ENCODE measurements at places on chromosomes 2 and 18. TPM values are rescaled to one million over a fixed set of nuclear protein-coding genes. Genes with fewer than 3 reads are reported as not detected.

SLC19A3 gene
- not detected for total RNA-seq

PROKR1 gene
- not detected for total RNA-seq

DNA sequence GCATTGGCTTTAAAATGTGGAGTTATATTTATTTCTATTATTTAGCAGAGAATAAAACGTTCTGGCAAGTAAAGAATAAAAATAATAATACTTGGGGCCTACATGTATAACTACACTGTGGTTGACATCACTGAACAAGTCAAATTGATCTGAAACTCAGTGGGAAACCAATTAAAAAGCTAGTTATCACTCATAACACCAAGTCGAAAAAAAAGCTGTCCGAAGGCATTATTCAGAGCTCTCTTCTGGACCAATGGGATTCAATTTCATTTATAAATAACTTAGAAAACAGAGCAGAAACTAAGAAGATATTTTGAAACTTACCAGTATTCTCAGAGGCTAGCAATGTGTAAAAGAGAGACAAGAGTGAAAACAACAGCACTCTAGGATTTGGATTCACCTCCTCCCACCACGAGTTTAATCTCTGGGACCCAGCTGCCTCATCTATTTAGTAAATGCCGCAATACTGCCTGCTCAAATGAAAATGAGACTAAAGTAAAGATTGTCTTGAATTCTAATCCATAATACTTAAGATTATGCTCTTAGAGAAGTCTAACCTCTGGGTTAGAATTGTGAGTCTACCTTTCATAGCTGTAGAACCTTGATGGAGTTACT lies 128.4 kb downstream of the NBAS start:
- DNase-seq: no peak

DNA sequence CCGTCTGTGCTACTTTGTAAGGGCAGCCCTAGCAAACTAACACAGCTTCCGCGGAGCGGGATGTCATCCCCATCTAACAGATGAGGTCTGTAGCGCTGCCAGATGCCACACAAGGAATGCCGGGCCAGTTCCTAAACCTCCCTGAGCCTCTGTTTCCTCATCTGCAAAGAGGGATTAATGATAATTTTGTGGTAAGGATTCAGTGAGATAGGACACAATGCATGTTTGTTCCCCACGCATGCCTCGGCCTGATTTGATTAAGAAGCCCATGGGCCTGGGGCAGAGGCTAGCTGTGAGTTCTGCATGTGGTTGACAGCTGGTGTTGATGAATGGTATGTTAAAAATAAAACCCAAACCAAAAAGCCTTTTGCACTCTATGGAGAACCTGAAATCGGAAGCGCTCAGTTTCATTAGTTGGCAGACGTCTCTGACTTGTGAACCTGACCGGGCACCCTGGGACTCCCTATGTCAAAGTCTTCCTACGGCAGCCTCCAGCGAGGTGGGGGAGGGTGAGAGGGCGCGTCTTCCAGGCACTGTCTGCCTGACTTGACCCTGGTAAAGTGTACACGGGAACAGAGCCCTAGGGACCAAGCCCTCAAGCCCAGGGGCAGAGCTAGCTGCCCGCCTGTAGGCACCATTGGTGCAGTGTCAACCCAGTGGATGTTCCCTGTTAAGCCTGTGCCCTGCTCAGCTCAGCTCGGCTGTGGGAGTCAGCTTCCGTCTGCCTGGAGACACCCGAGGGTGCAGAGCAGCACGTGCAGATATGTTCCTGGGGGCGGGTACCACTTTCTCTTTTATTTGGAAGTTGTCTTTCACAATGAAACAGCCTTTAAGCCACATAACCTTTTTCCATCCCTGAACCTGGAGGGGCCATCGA lies 14.8 kb upstream of the INHBB start:
- DNase-seq: no peak

SDC1 gene
- 0.37 TPM for total RNA-seq

TRIM54 gene
- not detected for total RNA-seq

- no peak for DNase-seq
These were observed 996.2 kb downstream of the SUCLG1 start for GRCh38 chr2:83462881-83463280.

DNA sequence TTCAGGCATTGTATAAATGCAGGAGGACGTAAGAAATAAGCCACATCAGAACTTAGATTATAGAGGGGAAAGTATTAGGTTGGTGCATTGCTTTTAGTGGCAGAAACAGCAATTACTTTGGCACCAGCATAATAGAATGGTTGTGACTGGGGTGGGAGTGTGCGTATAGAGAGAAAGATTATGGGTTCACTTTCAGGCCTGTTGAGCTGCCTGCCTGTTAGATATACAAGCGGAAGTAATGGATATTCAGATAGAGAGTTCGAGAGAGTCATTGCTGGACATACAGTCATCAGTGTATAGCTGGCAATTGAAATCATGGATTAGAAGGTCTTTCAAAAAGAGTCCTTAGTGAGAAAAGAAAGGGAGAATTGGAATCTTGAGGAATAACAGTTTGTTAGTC lies 139.2 kb upstream of the MYO3B start:
- no peak for DNase-seq

HSPD1 gene
- total RNA-seq: 276 TPM

DNA sequence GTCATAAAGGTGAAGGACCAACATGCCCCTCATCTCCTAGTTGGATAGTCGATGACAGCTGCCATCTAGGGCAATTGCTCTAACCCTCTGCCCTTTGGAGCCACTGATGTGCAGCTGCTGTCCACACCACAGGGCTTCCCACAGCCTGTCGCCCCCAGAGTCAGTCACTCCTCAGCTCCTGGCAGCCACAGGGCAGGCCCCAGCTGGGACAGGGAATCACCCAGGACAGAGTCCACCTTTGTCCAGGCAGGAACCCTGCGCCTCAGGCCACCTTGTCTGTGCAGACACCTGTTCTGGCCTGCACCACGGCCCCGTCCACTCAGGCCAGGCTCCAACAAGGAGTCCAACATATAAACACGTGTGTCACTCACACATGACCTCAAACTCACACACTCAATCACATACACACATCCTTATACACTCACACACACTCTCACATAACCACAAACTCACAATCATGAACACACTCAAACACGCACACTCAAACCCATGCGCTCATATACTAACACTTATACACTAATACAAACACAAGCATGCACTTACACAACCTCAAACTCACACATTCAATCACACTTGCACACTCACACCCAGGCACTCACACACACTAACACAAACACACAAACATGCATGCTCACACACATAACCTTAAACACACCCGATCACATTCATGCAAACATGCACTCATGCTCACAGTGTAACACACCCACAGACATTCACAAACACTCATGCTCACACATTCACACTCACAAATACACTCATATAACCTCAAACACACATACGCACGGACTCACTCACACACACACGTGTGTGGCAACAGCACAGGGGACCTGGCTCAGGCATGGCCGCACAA lies 29.7 kb downstream of the HDAC4 start:
- no peak for DNase-seq

DNA sequence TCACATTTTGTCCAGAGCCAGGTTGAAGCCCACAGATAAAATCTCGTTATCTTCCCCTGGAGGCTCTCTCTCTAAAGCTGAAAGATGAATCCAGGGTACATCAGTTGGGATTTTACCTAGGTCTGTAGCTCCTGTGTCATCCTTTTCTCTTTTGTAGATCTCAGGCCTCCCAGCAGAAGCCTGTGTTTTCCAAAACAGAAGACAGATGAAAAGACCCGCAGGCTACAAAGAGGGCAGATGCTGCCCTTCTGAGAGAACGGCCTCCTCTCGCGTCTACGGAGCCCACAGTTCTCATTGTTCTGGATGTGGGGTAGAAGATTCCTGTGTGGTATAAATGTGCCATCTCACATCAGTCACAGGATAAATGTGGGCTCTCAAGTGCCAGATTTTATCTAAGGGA lies 139.5 kb downstream of the SUCLG1 start:
- no peak for DNase-seq

Measured in naive thymus-derived CD4-positive, alpha-beta T cell (primary cell).